ENCODE measurements at places on chromosomes 12 and 14.

DNA sequence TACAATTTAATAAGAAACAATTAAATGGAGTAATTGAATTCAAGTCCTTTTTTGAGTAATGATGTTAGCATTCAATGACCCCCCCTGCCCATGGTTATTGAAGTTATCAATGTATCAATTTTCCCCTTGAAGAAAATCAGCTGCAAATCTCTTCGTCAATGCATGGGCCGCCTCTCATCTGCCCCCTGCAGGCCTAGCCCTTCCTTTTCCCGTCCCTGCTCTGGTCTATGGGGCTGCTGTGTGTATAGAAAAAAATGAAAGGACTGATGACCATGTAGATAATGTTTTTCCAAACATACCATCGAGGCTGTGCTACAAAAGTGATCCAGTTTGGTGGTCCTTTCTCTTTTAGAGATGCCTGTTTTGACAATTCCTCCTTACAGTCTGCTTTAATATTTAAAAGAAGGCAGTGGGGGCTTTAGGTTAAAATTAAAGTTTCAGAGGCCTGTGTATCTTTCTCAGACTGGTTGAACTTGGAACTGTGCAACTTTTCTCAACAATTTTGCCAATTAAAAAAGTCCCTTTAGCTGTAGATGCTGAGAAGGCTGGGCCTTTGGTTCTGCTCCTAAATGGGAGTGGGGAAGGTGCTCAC lies 98.4 kb downstream of the APAF1 start:
- no peak for DNase-seq

GRCh38 chr12:29067430-29067829 lies 81.6 kb upstream of the FAR2 start:
- DNase-seq = no peak

DNA sequence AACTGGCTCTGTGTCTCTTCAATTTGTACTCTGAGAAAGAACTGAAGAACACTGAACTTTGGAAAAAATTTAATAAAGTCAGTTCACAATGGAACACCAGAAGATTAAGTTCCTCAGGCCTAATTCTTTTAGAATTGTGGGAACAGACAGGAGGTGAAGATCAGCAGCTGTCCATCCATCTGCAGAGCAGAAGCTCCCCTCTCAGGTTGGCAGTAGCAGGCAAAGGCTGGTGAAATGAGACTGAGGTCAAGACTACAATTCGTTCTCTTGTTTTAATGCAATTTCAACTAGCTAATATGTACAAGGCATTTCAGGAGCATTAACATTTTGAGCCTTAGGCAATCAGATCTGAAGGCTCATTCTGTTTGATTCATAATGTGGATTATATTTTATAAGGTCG lies 10.3 kb upstream of the TRHDE start:
- DNase-seq = no peak

DNA sequence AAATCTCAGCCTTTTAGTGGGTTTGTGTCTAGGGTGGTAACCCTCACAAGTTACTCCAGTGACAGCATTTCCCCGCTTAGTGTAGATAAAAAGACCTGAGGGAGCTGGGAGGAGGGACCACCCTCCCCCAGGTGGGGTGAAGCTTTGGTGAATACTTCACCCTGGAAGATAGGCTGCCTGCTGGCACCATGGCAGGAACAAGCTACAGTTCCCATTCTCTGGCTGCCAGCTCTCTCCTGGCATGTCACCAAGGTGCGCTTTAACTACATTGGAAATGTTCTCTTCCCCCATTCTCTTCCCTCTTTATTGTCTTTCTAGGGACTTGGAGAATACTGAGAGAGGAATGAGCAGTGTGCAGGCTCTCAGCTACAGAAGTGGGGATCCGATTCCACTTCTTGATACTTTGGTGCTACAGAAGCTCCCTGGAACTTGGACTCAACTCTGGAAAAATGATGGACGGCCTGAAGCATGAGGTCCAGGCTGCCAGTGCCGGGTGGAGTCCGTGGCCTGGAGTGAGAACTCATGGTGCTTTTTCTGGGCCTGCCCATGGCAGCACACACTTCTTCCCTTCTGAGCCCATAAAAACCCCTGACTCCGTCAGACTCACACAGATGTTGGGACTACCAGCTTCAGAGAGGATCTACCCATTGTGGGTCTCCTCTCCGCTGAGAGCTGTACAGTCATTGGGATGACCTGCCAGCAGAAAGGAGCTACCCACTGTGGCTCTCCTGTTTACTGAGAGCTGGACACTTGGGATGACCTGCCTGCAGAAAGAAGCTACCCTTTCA lies 198.0 kb downstream of the ADGRD1 start:
- no peak for DNase-seq
